ENCODE measurements at places on chromosomes 7 and 10.

DNA sequence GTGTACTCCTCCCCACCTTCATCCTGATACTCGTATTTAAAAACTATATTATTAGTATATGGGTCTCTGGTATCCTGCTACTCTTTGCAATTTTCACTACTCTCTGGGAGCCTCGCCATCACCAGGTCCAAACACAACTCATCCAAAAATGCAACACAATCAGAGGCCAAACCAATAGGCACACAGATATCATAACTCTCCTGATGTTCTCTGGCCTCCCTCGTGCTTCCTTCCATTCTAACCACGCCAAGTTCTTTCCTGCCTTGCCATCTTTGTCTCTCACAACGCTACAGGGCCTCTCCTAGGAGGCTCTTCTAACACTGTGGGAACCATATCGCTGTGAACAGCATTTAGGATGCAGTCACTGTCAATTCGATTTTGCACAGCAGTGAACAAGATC, 7.3 kb downstream of the RHEB start:
- H3K27me3 ChIP-seq: no peaks in the 10 kb centered on the region
- no peak for DNase-seq
- no peak overlapping the region for H3K4me3 ChIP-seq

DNA sequence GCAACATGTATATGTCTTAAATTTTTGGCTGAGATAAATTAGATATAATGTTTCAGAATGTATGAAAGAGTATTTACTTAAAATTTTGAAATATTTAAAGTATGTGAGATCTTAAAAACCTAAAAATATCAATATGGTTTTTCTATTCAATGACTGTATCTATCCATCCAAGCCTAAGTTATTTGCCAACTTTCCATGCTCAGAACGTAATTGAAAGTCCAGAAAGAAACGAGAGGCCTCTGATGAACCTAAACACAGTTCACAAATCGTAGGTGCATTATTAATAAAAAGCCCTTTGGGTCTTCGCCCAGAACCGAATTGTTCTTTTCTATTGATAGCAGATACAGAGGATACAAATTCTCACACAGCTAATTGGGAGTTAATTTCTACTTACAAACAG, 6.5 kb downstream of the SVIL start:
- no peaks in the 10 kb centered on the region for H3K27me3 ChIP-seq
- H3K4me1 ChIP-seq: no peaks in the 10 kb centered on the region
- no peak overlapping the region for H3K27ac ChIP-seq
- no peaks in the 10 kb centered on the region for H3K36me3 ChIP-seq

GRCh38 chr10:93816123-93816747, 58.5 kb downstream of the LGI1 start:
- no peaks in the 10 kb centered on the region for H3K27me3 ChIP-seq
- DNase-seq: peak; percentile 41
- no peaks in the 10 kb centered on the region for H3K36me3 ChIP-seq
- peaks cover 4% of the 10 kb centered on the region for H3K4me1 ChIP-seq
- no peak overlapping the region for H3K27ac ChIP-seq

GRCh38 chr7:68700414-68700813, 897.9 kb upstream of the AUTS2 start:
- no peaks in the 10 kb centered on the region for H3K4me1 ChIP-seq
- DNase-seq: no peak
- H3K27ac ChIP-seq: no peak overlapping the region
- H3K27me3 ChIP-seq: no peaks in the 10 kb centered on the region

DNA sequence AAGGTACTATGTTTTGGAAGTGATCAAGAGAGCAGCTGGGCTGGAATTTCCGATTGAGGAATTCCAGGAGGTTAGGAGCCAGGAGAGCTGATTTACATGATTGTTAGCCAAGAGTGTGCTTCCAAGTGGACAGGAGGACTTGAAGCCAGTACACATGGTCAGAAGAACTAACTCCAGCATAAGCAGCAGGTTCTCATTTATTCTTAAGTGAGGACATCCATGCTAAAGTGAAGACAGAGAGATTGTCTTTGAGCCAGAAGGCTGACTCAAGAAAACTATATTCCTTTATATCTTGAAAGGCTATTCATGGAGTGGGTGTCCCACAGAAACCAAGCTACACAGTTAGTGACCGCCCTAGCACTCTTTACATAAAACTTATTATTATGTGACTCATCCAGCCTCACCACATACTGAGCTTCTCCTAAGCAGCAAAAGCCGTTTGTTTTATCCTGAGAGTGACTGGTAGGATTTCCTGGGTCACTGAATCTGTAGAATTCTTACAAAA, 56.7 kb upstream of the SEMA3A start:
- no peaks in the 10 kb centered on the region for H3K36me3 ChIP-seq
- no peak overlapping the region for H3K4me3 ChIP-seq
- H3K4me1 ChIP-seq: no peaks in the 10 kb centered on the region
- H3K27ac ChIP-seq: no peak overlapping the region

GRCh38 chr10:88659725-88660597, 4.3 kb upstream of the LIPF start:
- no peak overlapping the region for H3K27ac ChIP-seq
- DNase-seq: no peak
- no peaks in the 10 kb centered on the region for H3K4me1 ChIP-seq
- H3K27me3 ChIP-seq: no peaks in the 10 kb centered on the region
- H3K36me3 ChIP-seq: no peaks in the 10 kb centered on the region
